ENCODE measurements at places on chromosomes 3 and 15.

- DNase-seq = no peak
Measured at GRCh38 chr3:143185401-143185800, 65.8 kb downstream of the CHST2 start.

DNA sequence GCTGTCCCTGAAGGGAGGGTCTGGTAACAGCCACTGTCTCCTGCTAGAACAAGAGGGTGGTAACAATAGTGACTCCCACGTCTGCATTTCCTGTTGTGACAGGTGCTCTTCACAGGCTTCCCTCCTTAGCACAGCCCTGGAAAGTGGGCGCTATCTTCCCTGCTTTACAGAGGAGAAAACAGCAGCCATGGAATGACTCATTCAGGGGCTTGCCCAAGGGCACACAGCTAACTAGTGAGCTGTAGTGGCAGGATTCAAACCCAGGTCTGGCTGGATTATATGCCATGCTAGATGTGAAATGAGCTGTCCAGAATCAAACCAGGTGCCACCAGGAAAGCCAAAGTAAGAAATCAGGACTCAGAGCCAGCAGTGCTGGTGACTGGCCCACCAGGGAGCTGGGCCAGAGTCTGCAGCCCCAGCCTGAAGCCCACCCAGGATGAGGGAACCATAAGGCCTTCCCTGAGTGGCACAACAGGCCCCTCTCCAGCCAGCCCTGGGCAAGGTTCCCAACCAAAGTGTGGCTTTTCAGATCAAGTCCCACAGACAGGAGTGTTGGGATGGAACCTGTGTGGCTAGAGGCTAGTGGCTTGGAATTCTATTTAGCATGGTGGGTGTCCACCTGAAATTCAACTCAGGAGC is 102.4 kb downstream of the ETFA start:
- DNase-seq = no peak

DNA sequence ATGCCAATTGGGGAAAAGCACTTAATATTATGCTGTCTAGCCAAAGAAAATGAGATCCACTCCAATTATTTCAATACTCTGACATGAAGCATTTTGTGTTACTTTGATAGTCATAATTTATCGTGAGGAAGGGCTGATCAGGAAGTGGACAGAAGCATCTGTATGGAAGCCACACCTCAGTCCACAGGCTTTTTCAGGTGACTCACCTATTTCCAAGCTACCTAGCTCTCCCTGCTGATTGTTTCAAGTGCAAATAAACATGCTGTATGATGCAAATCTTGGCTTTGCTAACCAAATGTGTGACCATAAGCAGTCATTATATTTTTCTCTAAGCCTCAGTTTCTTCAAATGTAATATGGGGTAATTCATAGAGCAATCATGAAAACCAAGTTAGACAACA is 30.8 kb upstream of the CPB1 start:
- no peak for DNase-seq

- DNase-seq = no peak
Measured at GRCh38 chr3:177968891-177969290, 567.3 kb upstream of the KCNMB2 start.

- DNase-seq = no peak
Measured at GRCh38 chr15:68834346-68834745, 13.7 kb upstream of the ANP32A start.

GRCh38 chr15:98964466-98965133 is 43.0 kb downstream of the PGPEP1L start:
- no peak for DNase-seq

GRCh38 chr15:74297887-74298286 is 61.8 kb downstream of the CCDC33 start:
- DNase-seq = no peak

DNA sequence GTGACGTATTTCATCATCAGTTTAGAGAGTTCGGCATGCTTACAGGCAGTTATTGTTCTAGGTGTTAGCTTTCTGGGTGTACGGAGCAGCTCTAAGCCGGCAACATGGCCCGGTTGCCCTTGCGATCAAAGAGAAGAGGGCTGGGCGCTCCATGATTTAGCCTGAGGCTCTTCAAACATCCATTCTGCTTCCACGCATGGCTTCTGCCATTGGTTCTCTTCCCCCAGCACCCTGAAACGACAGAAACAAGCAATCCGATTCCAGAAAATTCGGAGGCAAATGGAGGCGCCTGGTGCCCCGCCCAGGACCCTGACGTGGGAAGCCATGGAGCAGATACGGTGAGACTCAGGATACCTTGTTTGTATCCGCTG is 574 bp downstream of the NGRN start:
- no peak for DNase-seq

DNA sequence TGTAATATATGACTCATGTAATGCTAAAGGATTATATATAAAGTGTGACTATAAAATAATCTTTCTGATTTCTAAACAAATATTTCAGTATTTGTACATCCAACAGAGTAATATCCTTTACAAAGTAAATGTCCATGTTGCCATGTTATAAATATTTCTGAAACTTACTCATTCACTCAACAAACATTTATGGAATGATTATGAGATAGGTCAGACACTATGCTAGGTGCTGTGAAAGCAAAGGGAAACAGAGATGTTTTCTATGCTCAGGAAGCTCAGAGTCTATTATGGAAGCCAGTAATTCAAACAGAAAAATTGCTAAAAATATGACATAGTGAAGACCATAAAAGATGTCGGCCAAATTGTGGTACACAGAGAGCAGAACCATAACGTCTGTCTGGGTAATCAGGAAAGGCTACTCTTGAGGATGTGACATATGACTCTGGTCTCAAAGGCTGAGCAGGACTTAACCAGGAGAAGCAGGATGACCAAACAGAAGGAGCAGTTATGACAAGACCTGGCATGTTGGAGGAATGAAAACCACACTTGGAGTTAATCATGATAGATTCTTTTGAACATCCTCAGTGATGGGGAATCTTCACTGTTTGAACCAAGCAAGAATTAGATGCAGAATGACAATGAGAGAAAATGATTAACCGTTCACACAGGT is 39.0 kb upstream of the MYO5C start:
- DNase-seq = no peak

DNA sequence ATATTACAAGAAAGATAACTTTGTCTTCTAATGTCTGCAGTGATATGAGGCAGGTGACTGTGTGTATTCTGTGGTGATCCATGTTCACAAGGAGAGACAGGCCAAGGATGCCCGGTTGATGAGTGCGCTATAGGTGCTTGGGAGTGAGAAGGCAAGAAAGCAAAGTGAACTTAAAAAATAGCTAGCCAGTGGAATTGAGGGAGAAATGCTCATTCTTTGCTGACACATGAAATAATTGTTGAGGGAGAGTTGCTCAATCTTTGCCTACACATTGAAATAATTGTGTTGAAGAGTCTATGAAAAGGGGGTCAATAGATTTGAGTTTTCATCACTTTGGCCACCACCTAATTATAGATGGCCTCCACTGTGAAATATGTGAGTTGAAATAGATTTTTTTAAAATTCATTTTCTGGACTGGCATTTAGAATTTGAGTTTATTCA is 156.3 kb downstream of the LPP start:
- no peak for DNase-seq

DNA sequence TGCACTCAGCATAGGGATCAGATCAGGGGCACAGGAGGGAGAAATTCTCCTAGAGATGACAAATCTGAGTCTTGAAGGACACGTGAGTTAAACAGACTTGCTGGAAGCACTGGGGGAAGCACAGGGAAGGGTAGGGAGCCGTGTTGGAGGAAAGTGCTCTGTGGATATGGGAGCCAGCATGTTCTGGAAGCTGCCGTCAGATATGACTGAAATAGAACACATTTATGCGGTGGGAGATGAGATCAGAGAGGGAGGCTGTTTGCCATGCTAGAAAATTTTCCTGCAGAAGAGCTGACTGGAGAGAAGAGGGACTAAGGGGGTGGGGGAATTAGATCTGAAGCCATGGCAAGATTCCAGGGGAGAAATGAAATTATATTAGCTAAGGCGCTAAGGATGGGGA is 1.8 kb downstream of the TAMM41 start:
- no peak for DNase-seq

GRCh38 chr3:108125550-108126071 is 34.8 kb upstream of the CD47 start:
- DNase-seq = peak; percentile 48

- DNase-seq = no peak
Measured at GRCh38 chr3:86929046-86929445, 61.9 kb downstream of the VGLL3 start.

- no peak for DNase-seq
Measured at GRCh38 chr3:122962149-122962548, 65.4 kb downstream of the SEMA5B start.

- DNase-seq = no peak
Measured at GRCh38 chr3:30315447-30315846, 291.0 kb upstream of the TGFBR2 start.

DNA sequence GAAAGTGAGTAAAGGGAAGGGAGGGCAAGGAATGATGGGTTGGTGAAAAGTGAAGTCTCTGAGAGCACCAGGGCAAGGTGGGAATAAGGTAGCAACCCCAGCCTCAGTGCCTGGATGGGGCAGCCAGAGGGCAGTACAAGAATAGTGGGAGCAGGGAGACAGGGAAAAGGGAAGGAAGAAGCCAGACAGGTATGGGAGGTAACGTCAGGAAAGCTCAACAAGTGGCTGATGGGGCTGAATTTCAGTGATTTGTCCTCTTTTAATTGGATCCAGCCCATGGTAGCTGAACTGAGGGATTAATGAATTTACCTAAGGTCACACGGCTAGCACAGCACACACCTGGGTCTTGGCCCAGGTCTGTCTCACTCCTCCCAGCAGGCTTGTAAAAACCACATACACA is 12.6 kb downstream of the RORA start:
- DNase-seq = no peak

DNA sequence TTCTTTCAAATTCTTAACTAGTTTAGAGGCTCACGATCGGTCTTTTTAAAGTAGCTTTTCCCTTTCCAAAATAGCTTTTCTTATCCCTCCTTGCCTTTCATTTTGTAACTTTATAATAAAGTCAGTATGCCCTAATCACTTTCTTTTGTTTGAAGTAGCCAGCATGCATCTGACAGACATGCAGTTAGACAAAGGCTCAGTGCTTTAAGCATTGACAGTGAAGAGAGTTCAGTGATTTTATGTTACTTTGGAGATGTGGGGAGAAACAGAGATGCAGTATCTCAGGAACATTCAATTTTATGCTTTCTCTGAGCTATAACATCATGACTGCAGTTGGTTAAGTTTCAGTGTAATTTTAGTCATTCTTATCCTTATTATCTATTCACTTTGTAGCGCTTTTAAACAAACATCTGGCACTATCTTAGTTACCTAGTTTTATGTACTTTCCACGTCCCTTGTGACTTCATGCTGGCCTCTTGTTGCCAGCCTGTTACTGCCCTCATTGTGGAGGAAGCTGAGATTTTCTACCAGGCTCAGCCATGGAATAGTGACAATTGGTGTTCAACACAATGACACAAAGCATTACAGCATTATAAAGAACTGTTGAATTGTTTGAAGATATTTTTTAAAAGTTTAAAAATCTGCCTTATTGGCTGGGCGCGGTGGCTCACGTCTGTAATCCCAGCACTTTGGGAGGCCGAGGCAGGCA is 90.3 kb downstream of the AKAP13 start:
- DNase-seq = no peak

DNA sequence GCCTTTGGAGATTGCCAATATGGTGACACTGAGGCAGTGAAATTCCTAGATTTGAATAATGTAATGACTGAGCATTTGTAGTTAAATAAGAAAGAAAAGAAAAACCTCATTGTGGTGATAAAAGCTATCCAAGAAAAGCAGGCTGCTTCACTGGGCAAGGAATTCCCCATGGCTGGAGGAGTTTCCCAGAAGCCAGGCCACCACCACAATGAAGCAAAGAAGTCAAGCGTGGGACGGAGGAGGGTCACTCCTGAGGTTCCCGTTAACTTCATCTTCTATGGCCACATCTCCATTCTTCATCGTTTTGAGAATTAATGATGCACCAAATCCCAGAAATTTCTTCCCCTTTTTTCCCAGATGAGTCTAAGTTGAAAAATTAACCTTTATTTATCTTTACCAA is 185.8 kb upstream of the BCL6 start:
- no peak for DNase-seq

- DNase-seq = no peak
Measured at GRCh38 chr3:45548681-45549075, 45.9 kb upstream of the LIMD1 start.

DNA sequence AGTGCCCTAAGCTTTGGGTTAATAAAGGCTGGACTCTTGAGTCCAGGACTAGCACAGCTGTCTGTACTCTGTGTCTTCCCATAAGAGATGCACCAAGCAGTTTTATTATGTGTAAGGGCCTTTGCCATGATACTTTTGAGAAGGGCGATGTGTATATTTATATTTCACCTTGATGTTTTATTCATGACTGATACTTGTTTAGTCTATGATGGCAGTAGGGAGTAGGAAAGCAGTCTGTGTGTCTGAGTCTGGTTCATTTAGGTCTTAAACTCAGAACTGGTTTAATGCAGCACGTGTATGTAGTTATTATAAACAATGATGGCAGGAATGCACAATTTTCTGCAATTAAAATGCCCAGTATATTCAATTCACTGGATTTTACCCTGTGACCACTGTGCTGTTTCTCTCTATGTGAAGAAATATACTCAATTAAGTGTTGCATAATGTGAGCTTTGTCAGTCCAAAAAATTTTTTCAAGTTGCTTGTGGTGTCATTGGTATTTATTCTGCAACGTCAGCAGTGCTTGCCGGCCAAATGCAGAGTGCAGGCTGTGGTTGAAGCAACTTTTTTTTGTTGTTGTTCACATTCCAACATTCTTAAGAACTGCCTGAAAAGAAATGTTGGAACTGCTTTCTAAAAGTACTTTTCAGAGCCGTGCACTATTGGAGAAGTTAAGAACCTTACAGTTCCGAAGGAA is 423.7 kb upstream of the SEMA6D start:
- DNase-seq = no peak

- DNase-seq = no peak
Measured at GRCh38 chr3:103319912-103320311, 885.1 kb downstream of the ZPLD1 start.

DNA sequence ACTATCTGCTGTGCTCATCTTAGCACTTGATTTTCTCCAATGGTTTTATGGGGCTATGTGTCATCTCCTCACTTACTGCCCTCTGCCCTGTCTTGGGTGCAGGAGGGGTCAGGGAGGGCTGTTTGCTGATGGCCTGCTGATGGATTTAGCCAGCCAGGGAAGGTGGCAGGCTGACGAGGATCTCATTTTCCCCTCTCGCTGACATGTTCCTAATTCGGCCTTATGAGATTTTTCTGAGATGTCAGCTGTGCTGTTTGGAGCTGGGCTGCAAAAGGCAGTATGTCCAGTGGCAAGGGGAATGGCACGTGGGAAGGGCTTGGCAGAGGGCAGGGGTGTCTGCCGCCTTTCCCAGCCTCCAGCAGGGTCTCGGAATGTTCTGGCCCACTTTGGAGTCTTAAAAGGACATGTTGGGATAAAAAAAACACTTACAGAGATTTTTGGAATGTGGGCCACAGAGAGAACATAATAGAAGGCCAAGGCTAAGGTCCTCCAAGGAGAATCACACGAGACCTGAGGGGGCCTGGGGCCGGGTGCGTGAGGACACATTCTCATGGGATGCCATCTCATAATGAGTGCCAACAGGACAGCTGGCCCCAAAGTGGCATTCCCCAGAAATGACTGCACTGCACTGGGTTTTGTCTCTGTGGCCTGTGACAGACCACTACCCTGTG is 303.8 kb downstream of the TLE3 start:
- DNase-seq = no peak
